T-helper 2 cell treated with Interferon-gamma antibody and Interleukin-4, amounts not matched to agents 5 μg/mL and 100 μg/mL, for 36 hours (primary cell): ENCODE measurements at places on chromosomes 1 and 21.
A peak's percentile ranks its signal among the peaks of the same experiment; 100 is the strongest.

DNA sequence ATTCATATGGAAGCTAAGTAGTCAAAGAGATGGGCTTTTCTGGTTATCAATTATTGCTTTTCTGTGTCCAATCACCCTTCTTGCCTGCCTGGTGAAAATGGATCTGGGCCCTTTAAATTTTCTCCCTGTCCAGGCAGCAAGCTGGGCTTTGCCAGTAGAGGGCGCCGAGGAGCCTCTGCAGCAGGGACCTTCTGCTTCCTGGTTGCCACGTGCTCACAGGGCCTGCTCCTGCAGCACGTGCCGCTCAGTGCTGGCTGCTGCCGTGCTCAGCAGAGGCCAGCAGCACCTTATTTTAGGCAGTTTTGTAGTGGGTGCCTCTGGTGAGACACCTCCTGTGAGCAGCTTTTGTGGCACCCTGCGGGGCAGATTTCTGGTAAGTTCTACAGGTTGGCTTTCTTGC lies 4.0 kb downstream of the ACTL8 start:
- DNase-seq = no peak
- no peaks in the 10 kb centered on the region for H3K27me3 ChIP-seq
- no peak overlapping the region for H3K4me3 ChIP-seq
- no peaks in the 10 kb centered on the region for H3K36me3 ChIP-seq
- H3K27ac ChIP-seq = no peak overlapping the region
- H3K4me1 ChIP-seq = no peaks in the 10 kb centered on the region

DNA sequence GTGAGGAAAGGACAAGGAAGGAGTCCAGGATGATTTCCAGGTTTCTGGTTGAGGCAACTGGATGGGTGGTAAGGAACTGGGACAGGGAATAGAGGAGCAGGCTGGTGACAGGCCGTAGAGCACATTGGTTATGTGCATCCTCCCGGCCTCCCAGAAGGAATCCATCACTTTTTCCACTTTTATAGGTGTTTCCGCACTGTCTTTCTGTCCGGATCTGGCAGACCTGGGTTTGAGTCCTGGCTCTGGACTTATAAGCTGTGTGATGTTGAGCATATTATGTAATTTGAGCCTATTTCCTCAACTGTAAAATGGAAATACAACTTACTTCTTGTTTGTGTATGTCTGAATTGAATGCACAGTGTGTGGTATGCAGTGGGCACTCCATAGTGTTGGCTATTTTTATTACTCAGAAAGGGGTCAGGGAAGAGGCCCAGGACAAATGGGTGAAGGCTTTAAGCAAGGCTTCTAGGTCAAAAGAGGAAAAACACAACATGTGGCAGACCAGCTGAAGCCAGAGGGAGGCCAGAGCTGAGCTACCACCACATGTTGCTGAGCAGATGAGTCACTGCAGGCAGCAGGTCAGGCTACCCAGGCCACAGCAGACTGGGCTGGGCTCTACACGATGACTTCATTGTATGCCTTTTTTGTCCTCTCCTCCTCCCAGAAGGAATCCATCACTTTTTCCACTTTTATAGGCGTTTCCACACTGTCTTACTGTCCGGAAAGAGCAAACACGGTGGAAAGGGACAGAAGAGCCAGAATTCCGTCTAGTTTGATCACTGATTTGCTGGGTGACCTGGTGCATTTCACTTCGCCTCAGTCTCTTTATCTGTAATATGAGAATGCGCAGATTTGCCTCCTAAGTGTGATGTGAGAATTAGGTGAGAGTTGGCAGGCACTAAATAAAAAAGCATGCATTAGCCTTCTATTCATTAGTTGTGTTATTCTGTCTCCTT lies 791 bp upstream of the MAST2 start:
- DNase-seq = peak; percentile 36
- H3K27ac ChIP-seq = peak overlapping the region; percentile 77
- H3K4me1 ChIP-seq = peaks cover 32% of the 10 kb centered on the region
- H3K36me3 ChIP-seq = peaks cover 12% of the 10 kb centered on the region

DNA sequence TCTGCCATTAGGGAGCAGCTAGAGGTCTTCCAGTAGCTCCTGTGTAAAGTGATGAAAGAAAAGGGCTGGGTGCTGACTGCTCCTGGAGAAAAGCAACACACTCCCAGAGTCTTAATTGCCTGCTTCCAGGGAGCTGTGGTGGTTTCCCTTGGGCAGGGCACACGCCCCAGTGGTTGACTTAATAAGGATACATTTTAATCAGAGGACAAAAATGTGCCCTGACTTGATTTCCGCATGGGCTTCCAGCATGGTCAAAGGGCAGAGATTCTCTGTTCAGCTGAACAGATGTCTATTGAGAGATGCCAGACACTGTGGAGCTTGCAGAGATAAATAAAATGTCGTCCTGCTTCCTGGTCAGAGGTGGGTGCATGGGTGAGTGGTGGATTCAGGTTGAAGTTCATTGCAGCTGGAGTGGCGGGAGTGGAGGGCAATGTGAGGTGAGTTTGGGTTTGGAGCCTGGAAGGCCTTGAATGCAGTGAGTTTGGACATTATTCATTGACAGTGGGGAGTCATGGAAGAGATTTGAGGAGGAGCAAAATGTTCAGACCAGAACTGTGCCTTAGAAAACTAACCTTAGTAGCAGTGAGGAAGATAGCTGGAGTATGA lies 16.0 kb downstream of the QSOX1 start:
- no peaks in the 10 kb centered on the region for H3K27me3 ChIP-seq
- no peak for DNase-seq
- no peaks in the 10 kb centered on the region for H3K4me1 ChIP-seq
- peak overlapping the region; percentile 27 for H3K27ac ChIP-seq

- no peaks in the 10 kb centered on the region for H3K4me1 ChIP-seq
- H3K36me3 ChIP-seq = no peaks in the 10 kb centered on the region
- H3K4me3 ChIP-seq = no peak overlapping the region
- no peaks in the 10 kb centered on the region for H3K27me3 ChIP-seq
Measured at GRCh38 chr1:43541141-43541540, 10.5 kb downstream of the PTPRF start.

DNA sequence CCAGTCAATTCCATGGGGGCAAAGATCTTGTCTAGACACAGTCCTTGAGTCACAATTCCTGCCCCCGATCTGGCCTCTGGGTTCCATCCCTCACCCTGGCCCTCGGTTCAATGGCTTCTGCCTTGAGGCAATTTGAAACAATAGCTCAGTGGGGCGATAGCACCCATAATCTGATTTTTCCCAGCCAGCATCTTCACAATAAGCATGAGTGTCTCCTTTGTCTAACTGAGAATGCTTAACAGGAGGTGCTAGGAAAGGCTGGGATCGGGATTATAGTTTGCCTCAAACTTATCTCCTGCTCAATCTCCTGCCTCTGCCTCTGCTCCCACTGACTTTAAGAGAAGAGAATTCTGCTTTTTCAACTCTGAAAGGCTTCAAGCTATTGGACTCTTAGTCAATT lies 293.9 kb upstream of the PROX1 start:
- no peak overlapping the region for H3K27ac ChIP-seq
- no peaks in the 10 kb centered on the region for H3K36me3 ChIP-seq
- H3K4me1 ChIP-seq = no peaks in the 10 kb centered on the region
- H3K27me3 ChIP-seq = no peaks in the 10 kb centered on the region

- no peak overlapping the region for H3K4me3 ChIP-seq
- no peaks in the 10 kb centered on the region for H3K36me3 ChIP-seq
- no peak overlapping the region for H3K27ac ChIP-seq
- no peak for DNase-seq
- H3K27me3 ChIP-seq = no peaks in the 10 kb centered on the region
Measured at GRCh38 chr1:97461782-97462181, 459.1 kb downstream of the DPYD start.
